Activated CD4-positive, alpha-beta T cell treated with anti-CD3 and anti-CD28 coated beads, Interleukin-2, amount 50 U/mL, for 4 hours (primary cell): ENCODE measurements at places on chromosomes 3 and 15.
A peak's percentile ranks its signal among the peaks of the same experiment; 100 is the strongest.

DNA sequence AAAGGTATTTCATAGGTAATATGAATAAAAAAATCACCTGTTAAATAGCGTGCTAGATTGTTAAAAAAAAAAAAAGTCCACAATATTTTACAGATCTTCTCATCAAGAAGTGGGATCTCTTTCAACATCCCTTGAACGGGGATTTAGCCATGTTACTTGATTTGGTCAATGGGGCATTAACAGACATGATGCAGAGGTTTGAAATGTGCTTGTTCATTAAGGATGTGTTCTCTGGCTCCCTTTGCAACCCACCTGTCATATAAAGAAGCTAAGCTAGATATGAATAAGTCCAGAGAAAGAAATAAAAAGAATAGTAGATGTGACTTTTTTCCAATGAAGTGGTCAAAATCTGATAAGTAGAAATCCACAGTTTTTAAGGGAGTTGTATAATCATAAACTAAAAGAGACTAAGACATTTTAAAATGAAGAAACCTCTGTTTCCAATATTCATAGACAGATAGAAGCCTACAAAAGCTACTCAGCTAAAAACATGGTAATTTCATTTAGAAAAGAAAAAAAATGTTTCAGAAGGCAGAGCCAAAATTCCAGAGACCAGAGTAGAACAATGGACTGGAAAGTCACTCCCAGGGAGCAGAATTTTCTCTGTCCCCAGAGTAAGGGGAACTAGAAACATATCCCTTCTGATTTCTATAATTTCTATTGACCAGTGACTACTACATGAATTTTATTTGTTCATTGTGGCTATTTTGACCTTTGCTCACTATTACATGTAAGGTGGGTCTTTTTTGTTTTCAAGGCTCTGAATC is 79.2 kb downstream of the PLSCR2 start:
- DNase-seq: no peak

GRCh38 chr3:42042747-42043098 is 48.4 kb upstream of the TRAK1 start:
- no peak for DNase-seq

GRCh38 chr3:81299481-81299880 is 462.0 kb downstream of the GBE1 start:
- no peak for DNase-seq

DNA sequence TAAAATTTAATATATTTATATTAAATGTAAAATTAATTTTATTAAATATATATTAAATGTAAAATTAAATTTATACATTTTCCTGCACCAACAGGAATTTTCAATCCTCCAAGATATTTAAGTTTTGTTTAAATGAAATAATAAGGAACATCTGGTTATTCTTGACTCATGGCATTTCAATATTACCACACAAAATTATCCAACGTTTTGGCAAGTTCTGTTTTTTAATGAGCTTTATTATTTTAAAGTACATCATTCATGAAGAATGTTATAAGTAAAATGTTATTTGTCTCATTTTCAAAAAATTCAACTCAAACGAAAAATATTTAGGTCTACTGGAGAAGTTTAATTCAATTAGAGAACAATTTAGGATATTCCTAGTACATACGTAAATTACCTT is 811.4 kb downstream of the NAALADL2 start:
- no peak for DNase-seq

- no peak for DNase-seq
Observed at GRCh38 chr3:9173445-9173844, 76.0 kb downstream of the SRGAP3 start.

DNA sequence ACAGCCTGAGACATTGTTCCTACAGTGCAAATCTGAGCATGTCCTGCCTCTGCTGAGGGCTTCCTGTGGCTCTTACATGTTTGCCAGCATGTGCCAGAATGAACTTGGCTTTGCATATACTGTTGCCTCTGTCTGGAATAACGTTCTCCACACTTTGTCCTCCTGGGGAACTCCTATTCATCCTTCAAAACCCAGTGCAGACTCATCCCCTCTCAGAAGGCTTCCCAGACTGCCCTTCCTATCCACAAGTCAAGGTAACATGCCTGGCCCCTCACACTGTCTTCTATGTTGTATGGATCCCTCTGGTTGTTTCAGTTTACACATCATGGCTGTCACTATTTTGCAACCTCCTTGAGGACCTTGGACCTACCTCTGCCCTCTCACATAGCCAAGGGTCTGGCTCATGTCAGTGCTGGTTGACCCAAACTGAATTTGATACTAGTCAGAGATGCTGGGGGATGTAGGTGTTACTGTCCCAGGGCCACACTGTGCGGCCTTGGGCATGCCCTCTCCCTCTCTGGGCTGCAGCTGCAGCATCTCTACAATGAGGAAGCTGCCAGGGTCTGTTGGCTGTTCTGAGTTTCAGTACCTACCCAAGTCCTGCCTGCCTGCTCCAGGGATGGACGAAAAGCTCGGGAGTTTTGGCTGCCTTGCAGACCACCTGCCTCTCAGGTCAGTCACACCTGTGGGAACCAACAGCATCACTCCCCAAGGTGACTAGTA is 29.0 kb upstream of the TSPAN3 start:
- DNase-seq: no peak

DNA sequence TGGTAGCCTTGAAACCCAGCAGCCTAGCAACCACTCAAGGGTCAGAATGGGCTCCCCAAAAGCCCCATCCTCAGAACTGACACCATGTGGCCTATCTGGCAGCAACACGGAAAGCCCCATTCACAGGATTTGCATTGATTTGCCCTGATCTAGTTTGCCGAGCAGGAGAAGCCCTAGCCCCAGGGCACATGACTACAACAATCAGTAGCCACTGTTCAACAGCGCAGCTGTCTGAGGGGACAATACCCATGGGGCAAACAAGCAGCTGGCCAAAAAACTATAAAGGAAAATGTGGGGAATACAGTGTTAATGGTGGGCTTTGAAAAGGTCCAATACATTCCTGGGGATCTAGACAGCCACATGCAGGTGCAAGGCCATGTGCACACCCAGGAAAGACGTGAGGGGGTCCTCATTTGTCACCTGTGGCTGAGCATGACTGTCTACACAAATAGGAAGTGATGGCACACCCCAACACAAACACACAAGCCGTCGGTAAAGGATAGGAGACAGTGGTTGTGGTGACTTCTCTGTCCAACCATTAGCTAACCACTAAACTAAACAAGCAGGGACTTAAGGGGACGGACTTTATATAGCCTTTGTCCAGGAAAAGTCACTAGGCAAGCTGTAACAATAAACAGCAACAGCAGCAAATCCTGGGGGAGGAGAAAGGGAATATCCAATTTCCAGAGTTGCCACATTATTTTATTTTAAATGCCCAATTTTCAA is 113.7 kb downstream of the LRIG1 start:
- DNase-seq: no peak

DNA sequence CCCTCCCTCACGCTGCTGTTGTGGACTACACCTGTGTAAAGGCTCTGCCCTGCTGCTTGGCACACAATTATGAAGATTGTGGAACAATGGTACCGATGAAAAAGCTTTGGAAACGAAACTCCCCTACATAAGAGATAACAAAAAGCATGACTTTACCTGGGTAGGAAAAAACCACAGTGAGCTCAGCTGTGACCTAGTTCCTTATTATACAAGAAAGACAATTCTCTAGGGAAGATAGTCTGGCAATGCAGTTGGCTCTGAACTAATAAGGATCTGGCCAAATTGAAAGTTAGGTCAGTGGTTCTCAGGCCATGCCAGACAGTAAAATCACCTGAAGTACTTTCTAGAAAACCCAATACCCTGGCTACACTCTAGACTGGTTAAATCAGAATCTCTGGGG is 16.1 kb downstream of the CLEC3B start:
- DNase-seq: no peak

DNA sequence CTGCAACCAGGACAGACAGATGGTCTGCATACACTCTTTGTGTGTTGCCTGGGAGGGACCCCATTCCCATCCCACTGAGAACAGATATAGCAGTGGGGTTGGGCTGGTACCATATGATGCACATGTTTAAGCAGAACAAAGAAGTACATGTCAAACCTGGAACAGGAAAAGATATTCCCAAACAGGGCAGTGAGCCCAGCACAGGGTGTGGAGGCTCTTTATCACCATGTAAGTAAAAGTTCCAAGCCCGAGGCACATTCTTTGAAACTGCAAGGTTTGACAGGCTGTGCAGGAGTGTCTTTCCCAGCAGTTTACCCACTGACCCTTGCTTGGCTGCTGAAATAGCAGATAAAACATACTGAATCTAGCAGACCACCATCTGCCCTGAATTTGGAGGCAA is 5.3 kb upstream of the ZNF445 start:
- DNase-seq: no peak

DNA sequence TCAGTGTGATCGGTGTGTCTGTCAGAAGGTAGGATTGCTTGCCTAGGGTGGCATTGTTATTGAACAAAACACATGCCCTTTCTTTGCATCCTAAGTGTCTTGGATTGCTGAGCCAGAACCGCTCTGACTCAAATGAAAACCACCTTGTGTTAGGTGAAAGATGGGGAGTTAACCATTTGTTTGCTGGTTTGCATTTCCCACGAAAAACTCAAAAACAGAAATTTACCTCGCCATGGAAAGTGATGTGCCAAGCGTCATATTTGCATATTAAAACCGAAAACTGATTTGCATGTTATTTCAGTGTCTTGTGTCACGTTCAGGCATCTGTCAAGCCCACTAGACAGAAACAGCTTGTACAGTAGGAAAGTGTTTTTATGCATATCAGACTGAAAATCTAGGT is 474.6 kb upstream of the TPRG1 start:
- no peak for DNase-seq

GRCh38 chr15:52078876-52079700 is 33.5 kb downstream of the BCL2L10 start:
- DNase-seq: peak; percentile 84

GRCh38 chr15:66154581-66154980 is 99.0 kb downstream of the MEGF11 start:
- DNase-seq: no peak

- DNase-seq: no peak
Observed at GRCh38 chr3:42829083-42829627, 19.9 kb downstream of the ACKR2 start.

- no peak for DNase-seq
Observed at GRCh38 chr15:100667405-100668347, 65.3 kb downstream of the ASB7 start.

DNA sequence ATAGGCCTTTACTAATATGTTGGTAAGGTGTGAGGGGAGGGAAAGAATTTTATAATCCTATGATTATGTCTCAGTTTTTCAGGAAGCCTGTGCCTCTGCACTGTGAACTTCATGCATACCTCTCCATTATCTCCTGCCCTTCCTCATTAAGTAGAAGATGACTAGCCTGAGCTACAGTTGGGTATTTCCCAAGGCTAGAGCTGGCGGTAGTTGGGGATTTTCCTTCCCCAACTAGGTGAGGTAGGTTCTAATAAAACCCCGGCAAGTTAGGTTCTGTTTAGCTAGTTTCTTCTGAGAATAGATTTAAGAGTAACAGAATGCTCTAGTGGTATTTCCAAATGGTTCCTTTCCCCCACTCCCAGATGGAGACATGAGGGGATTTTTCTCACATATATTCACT is 414.5 kb downstream of the GRM7 start:
- DNase-seq: no peak
